ENCODE measurements at places on chromosomes 2 and 18.

- no peak for DNase-seq
Observed at GRCh38 chr2:118055512-118056164, 32.6 kb upstream of the INSIG2 start.

- no peak for DNase-seq
Observed at GRCh38 chr2:56671973-56672569, 488.3 kb downstream of the CCDC85A start.

DNA sequence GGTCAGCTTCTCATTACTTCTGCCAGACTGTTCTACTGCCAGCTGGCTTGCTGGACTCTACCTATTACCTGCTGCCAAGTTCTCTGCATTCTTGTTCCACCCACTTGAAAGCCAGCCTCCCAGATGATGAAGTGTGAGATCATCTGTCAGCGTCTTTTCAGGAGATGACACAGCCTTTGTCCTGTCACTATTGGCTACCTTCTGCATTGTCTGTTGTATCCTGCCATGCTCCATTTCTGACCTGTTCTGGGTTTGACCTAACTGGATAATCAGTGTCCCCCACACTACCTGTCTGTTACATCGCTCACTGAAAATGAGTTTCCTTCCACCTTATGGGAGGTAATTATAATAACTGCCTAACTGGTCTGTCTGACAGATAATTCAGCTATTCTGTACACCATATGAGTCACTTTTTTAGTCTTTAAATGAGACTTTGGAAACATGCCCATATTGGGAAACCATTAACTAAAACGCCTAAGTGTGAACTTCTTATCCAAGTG lies 520.6 kb downstream of the METTL4 start:
- DNase-seq: no peak

GRCh38 chr2:234001380-234002160 lies 48.9 kb upstream of the SPP2 start:
- no peak for DNase-seq

DNA sequence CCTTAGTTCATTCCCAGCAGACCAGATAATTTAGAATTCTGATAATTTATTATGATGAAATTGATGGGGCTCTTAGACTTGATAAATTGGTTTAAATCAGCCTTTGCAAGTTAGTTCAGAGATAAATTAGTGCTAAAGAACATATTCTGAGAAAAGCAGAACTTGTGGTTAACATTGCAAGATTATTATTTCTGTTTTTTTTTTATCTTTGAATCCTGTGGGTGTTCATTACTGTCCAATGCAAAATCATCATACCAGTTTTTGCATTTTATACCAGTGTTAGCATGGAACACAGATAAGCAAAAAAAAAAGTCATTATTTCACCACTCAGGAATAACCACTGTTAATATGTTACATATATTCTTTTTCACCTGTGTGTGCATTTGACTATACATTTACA lies 9.1 kb downstream of the SEPTIN2 start:
- no peak for DNase-seq

GRCh38 chr2:188414411-188414810 lies 122.7 kb downstream of the GULP1 start:
- DNase-seq: no peak
